ENCODE measurements at places on chromosomes 4 and X.

DNA sequence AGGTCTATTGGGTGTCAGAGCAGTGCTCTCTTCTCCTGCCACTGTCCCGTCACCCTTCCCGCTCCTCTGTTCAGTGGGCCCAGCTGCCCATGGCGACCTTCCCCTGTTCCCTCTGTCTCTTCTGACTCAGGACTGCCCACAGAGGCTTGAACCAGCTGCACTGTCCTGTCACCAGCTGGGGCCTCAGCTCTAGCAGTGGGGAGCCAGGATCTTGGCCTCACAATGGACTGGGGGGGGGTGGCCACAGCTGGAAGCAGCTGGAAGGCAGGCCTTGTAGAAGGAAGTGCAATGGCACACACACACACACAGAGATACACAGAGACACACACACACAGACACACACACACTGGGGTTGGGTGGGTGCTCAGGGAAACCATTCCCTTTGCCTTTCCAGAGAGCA, 114.0 kb upstream of the PJA1 start:
- DNase-seq = no peak

DNA sequence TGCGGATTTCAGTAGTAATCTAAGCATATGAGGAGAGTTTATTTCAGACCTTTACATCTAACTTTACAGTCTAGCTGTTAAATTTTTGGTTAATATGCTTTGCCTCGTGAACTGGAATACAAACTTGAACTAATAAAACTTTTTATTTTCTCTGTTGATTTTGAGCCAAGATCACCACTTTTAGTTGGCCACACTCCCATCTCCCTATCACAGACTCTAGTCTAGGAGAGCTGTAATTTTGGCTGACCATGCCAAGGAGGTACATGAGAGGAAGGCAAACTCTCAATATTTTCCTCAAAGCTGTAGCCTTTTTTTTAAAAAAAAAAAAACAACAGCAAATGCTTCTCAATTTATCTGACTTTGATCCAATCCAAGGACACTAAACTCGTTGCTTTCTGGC, 597.5 kb upstream of the PCDH7 start:
- DNase-seq = no peak

DNA sequence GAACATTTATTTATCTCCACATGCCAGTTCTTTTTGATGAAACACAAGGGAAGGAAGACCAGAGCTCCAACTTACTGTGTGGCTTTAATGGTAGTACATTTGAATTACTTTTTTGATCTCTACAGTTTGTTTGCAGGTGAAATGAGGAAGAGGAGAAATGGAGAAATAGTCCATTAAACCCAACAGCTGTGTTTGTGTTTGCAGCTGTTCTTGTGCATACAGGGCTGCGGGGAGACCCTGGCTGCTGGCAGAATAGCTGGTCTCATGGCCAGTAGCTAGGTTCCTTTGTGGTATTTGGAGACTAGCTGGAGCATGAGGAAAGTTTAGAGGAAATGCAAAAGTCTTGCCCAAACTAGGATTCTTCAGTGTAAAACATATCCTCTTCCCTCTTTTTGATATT, 374.8 kb downstream of the GPAT3 start:
- no peak for DNase-seq

DNA sequence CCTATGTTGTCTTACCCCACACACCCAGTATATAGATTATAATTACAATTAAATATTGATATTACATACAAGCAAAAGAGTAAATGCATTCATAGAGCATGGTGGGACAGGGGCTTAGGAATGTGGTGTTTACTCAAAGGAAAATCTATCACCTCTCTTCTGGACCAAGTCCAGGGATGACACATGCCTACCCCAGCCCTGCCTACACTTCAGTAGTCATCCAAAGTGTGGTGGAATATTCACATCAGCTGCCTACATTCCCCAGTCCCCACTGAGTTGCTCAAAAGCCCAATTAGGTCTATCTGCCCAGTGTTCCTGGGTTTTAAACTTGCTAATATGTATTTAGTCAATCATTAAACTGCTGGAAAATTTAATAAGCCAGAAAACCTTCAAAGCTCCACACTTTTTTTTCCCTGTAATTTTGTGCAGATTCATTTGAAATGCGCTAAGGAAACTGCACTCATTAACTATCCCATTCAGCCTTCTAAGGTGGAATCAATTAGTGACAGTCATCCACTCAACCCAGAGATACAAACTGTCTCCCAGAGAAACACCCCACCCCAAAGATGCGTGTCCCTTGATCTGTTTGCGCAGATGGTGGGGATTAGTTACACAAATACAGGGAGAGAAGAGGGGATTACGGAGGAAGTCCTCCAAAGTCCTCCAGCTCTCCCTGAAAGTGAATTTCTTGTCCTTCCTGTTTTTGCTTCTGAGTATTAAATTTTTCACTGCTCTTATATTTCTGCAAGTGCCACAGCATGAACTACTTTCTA, 91.7 kb upstream of the KDR start:
- no peak for DNase-seq

DNA sequence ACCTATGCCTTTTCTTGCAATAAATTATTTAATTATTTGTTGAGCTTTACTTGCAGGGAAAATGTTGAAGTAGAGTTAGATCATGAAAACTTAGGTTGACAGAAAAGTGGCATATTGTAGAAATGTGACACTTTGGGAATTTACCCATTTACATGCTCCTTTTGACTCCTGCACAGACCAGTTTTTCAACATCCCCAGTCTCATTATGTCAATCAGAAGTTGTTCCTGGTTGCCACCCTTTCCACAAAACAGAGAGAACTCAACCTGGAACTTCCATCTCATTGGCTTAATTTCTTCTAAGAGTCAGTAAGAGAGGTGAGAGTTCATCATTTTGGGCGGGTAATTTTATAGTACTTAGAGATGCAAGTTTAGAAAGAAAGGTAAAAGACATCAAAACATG, 284.6 kb upstream of the ANKRD50 start:
- DNase-seq = no peak

DNA sequence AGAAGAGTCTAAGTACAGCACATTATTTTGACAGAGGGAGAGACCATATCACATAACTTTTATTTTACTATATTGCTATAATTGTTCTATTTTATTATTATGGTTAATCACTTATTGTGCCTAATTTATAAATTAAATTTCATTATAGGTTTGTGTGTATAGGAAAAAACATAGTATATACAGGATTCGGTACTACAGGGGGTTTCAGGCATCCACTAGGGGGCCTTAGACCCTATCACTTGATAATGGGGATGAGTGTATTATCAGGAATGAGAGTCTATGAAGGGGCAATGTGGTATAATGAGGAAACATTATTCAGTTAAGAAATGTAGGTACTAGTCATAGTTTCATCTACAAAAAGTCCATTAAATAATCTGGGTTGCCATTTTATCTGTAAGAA, 833.1 kb downstream of the C4orf33 start:
- DNase-seq = no peak

DNA sequence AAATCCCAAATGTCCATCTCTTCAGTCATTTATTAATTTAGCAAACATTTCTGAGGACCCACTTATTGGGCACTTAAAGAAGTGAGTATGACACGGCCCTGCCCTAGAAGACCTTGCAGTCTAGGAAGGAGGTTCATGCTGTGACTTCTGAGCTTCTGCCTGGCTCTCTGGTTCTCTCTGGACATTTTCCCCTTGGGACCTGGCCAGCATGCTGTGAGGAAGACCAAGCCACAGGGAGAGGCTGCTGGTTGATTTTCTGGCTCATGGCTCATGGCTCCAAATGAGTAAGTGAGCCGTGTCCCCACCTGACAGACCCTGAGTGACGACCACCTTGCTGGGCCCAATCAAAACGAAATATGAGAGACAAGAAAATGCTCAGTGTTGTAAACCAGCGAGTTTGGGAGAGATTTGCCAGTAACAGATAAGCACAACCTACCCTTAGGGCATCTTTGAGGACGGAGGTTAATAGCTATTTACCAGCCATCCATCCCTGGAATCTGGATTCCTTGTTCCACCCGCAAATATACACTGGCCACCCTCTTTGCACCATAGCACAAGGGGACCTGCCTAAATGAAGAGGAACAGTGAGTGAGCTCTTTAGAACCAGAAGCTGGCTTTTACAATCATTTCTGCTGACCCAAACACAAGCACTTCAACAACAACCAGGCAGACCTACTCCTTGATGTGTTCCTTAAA, 876 bp downstream of the MPP1 start:
- no peak for DNase-seq

- DNase-seq = no peak
Measured at GRCh38 chr4:81084029-81084428, 53.5 kb downstream of the BMP3 start.

DNA sequence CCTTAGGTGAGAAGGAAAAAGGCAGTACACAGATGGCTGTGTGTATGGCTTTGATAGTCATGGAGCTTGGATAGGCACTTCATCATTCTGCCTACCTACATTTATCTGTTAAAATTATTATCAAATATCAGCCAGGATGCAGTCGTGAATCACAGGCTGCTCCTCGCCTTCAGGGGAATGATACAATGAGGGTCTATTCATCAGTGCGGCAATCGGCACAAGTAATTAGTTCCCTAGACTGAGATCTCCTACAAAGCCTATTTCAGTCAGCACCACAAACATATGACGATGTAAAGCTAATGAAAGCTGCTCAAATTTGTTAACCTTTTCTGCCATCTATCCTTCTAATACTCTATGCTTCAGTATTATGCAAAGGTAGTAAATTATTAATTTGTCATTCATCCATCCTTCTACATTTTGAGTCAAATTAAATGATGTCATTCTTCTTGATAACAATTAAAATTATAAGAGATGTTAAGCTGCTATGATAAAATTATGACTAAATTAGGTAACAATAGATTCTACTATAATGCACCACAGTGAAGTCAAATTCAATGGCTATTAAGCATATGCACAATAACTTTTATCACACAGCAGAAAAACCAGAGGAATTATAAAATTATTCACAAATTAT, 19.0 kb downstream of the MAB21L2 start:
- no peak for DNase-seq

- no peak for DNase-seq
Measured at GRCh38 chr4:13313856-13314255, 170.3 kb downstream of the RAB28 start.

- DNase-seq = no peak
Measured at GRCh38 chr4:174870311-174870710, 41.3 kb upstream of the GLRA3 start.

- no peak for DNase-seq
Measured at GRCh38 chr4:15536552-15537499, 67.1 kb downstream of the CC2D2A start.

GRCh38 chr4:146545102-146545501, 23.4 kb upstream of the SLC10A7 start:
- DNase-seq = no peak

DNA sequence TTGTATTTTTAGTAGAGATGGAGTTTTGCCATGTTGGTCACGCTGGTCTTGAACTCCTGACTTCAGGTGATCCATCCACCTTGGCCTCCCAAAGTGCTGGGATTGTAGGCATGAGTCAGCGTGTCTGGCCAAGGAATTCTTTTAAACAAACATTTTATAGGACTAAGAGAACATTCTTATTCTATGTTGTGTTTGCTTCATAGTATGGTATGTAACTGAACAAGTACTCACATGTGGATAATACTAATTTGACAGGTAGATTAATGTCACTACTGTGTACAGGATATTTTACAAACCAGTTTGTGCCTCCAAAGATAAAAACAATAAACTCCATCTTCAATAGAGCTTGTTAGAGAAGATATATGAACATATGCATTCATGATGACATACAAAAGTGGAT, 1353.4 kb downstream of the PCDH7 start:
- DNase-seq = no peak

GRCh38 chr4:84220990-84221389, 278.1 kb downstream of the NKX6-1 start:
- DNase-seq = no peak

- DNase-seq = no peak
Measured at GRCh38 chr4:4519297-4519894, 22.5 kb downstream of the STX18 start.

DNA sequence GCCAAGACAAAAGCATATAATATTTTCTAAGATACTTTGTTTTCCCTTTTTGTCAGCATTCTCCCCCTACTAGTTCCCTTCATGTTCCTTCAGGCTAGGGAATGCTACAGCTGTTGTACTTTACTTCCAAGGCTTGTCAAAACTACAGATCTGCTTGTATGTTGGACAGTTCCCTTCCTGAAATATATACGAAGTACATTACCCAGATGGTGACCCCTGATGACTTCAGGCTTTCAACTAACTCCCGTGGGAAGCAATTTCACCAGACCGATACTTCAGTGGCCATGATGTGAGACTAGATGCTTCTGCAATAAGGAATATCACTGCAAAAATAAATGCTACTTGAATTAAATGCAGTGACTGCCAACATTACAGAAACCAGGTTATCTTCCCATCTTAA, 332.8 kb downstream of the SH2D1A start:
- DNase-seq = no peak

DNA sequence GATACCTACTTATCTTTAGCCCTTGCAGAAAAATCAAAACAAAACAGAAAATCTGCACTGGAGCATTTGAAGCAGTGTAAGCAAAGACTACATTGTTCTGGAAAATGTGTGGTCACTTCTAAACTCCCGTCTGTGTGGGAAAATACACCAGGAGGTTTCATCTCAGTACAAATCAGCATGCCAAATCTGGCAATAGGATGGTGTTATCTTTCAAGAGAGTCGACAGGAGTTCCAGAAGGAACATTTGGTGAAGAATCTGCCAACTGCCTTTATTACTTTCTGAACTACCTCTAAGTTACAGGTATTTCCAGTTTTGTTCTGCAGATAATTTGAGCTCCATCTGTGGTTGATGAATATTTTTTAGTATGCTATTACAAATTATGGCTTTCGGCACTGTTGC, 1348.0 kb downstream of the RAPGEF2 start:
- no peak for DNase-seq

GRCh38 chr4:68995292-68995691, 43.7 kb upstream of the UGT2A3 start:
- no peak for DNase-seq

DNA sequence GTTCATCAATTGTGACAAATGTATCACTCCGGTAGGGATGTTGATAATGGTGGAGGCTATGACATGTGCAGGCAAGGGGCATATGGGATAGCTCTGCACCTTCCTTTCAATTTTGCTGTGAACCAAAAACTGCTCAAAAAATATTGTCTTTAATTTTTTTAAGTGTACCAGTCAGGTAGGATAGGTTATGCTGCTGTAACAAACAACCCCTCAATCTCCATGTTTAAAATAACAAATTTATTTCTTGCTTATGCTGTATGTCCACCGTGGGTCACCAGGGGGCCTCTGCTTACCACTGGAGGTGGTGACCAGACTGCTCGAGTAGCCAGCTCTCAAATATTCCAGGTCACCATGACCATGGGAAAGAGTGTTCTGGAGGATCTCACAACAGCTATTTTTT, 23.4 kb upstream of the MSX1 start:
- DNase-seq = no peak
